Endothelial cell of umbilical vein (primary cell): ENCODE measurements at places on chromosomes 3 and 15. TPM values are rescaled to one million over a fixed set of nuclear protein-coding genes. Genes with fewer than 3 reads are reported as not detected.

The TPRG1 gene
- not detected in 2 replicates for total RNA-seq

The P2RY1 gene
- 1.7 and 1.9 TPM in 2 replicates for total RNA-seq

The KY gene
- total RNA-seq: not detected in 2 replicates

The DNAH12 gene
- total RNA-seq: 0.20 TPM in 1 of 2 replicates, not detected in the other

The SUCLG2 gene
- total RNA-seq: 35.9 and 38.3 TPM in 2 replicates

The FAM107A gene
- 8.2 and 10.7 TPM in 2 replicates for total RNA-seq

The IQCF5 gene
- not detected in 2 replicates for total RNA-seq

The ATP13A4 gene
- 1.0 TPM in 1 of 2 replicates, not detected in the other for total RNA-seq

The CCR1 gene
- total RNA-seq: not detected in 2 replicates

The KCNMB2 gene
- not detected in 2 replicates for total RNA-seq

The C2CD4B gene
- 28.4 and 31.7 TPM in 2 replicates for total RNA-seq

The RPUSD2 gene
- total RNA-seq: 10.6 and 11.4 TPM in 2 replicates

The IL17RB gene
- total RNA-seq: not detected in 2 replicates

The ITIH1 gene
- total RNA-seq: not detected in 2 replicates

The SNX33 gene
- 10.6 and 12.6 TPM in 2 replicates for total RNA-seq

The GOLGA6D gene
- not detected in 2 replicates for total RNA-seq

The TM4SF18 gene
- 142 and 158 TPM in 2 replicates for total RNA-seq

The MNS1 gene
- total RNA-seq: 2.3 and 2.6 TPM in 2 replicates

The VPS33B gene
- 14.2 and 14.7 TPM in 2 replicates for total RNA-seq

The CCR8 gene
- not detected in 2 replicates for total RNA-seq

The SATB1 gene
- 6.2 and 6.7 TPM in 2 replicates for total RNA-seq

The ZNF620 gene
- 3.6 and 4.0 TPM in 2 replicates for total RNA-seq

The ISG20 gene
- 5.4 and 6.4 TPM in 2 replicates for total RNA-seq

The C3orf22 gene
- not detected in 2 replicates for total RNA-seq

The ZNF280D gene
- 35.8 and 42.1 TPM in 2 replicates for total RNA-seq

The COLQ gene
- total RNA-seq: 1.1 and 2.3 TPM in 2 replicates

The EPHB3 gene
- total RNA-seq: not detected in 2 replicates

The CCDC54 gene
- not detected in 2 replicates for total RNA-seq

The PPM1L gene
- total RNA-seq: 2.3 and 2.9 TPM in 2 replicates

The PYGO1 gene
- 5.7 and 7.6 TPM in 2 replicates for total RNA-seq

The LMAN1L gene
- total RNA-seq: not detected in 2 replicates
